ENCODE measurements at places on chromosomes 1 and 21.
A peak's percentile ranks its signal among the peaks of the same experiment; 100 is the strongest.

GRCh38 chr1:159339536-159339935, 37.4 kb downstream of the FCER1A start:
- peak; percentile 3 for DNase-seq

GRCh38 chr1:31781138-31781755, 17.1 kb upstream of the ADGRB2 start:
- DNase-seq = no peak

- no peak for DNase-seq
Measured at GRCh38 chr1:47432071-47433036, 5.5 kb upstream of the FOXD2 start.

DNA sequence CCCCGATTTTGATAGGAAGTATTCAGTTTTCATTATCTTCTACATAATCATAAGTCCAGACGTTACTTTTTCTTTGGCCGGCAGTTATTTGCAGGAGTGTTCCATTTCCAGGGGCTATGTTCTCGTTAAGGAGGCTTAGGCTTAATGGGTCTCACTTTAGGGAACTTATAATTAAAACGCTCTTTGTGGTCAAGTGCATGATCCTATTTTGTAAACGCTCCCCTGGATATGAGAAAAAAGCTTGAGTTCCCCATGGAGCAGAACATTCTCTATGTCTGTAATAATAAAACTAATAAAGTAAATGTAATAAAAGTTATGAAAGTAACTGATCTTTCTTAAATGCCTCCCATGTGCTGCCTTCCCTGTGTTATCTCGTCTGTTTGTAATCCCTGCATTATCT, 48.7 kb upstream of the GPR153 start:
- DNase-seq = no peak

- DNase-seq = no peak
Measured at GRCh38 chr1:232792949-232793348, 12.3 kb upstream of the MAP10 start.

- DNase-seq = no peak
Measured at GRCh38 chr1:160221089-160221488, 15.9 kb downstream of the PEA15 start.

DNA sequence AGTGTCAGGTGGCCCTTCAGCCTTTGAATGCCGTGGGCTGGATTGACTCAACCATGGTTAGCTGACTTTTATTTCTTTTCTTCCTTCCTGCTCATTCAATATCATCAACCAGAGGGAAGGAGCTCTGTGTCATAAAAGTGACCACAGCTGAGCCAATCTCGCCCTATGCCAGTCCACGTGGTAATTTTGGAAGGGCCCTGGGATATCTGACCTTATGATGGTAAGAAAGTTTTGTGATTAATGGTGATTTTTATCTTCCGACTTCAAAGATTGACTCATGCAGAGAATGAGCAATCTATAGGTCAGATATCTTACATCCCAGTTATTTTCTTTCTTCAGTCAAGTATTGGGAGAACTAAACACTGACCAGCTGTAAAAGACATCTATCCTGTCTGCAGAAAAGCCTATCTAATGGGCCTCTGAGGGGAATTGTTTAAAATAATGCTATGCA, 170.3 kb downstream of the ZC3H11B start:
- no peak for DNase-seq

DNA sequence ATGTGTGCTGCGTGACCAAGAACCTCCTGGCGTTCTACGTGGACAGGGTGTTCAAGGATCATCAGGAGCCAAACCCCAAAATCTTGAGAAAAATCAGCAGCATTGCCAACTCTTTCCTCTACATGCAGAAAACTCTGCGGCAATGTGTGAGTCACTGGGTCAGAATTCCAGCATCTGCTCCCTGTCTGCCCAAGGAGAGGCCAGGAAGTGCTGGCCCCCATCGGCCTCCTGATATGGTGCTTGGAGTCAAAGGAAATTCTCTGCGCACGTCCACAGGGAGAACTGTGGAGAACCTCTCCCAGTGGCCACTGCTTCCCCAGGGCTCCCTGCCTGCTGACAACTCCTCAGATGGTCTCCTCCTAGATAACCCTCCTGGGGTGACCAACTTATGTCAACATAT, 25.6 kb upstream of the IL20 start:
- DNase-seq = no peak

DNA sequence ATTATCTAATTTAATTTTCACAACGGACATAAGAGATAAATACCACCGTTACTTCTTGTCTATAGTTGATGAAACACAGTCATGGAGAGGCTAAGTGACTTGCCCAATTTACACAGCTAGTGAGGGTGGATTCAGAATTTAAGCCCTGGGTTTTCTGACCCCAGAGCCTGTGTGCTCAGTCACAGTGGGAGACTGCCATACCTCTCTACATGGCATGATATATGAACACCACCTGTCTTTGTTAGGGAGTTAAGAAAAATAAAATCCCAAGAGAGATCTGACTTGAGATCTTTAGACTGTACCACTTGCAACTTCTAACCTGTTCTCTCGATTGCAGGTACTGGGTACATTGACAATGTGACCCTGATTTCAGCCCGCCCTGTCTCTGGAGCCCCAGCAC, 40.3 kb downstream of the LAMC2 start:
- DNase-seq = no peak

DNA sequence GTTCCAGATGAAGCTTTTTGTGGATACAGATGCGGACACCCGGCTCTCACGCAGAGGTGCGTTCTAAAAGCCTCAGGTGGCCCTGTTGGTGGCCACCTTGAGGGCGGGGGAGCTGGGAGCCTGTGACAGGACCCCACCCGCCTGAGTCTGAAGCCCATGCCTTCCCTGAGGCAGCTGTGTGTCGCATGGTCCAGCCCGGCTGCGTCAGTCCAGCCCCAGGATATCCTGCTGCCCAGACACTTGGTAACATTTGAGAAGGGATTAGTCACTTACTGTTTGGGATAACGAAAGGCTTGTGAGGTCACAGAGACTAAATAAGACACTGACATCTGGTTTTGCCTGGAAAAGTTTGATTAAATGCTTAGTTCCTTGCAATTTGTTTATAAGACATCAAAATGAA, 68.9 kb downstream of the UCK2 start:
- no peak for DNase-seq

DNA sequence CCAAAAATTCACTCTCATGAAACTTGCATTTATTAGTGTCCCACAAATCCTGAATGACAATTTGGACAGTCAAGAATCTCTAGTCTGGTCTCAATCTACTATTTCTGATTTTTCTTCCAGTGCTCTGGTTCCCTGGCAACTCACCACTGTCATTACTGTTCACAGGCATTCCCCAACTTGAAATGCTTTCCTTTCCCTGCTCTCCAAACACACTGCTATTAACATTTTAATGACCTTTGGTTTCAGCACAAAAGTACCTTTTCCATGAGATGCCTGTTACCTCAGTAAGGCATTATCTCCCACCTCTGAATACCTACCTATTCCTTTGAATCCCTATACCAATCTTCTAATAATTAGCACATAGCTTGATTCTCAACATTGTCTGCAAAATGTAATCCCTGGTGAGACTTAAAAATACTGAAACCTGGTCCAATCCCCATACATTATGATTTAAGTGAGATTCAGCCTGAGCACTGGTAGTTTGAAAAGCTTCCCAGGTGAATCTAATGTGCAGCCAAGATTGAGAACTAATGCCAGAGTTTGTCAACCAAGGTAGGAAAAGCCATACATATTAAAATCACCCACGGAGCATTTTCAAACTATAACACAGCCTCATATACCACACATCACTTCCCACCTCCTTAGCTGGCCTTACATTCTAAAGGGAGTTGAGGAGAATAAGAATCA, 11.7 kb upstream of the ANGPTL3 start:
- no peak for DNase-seq

DNA sequence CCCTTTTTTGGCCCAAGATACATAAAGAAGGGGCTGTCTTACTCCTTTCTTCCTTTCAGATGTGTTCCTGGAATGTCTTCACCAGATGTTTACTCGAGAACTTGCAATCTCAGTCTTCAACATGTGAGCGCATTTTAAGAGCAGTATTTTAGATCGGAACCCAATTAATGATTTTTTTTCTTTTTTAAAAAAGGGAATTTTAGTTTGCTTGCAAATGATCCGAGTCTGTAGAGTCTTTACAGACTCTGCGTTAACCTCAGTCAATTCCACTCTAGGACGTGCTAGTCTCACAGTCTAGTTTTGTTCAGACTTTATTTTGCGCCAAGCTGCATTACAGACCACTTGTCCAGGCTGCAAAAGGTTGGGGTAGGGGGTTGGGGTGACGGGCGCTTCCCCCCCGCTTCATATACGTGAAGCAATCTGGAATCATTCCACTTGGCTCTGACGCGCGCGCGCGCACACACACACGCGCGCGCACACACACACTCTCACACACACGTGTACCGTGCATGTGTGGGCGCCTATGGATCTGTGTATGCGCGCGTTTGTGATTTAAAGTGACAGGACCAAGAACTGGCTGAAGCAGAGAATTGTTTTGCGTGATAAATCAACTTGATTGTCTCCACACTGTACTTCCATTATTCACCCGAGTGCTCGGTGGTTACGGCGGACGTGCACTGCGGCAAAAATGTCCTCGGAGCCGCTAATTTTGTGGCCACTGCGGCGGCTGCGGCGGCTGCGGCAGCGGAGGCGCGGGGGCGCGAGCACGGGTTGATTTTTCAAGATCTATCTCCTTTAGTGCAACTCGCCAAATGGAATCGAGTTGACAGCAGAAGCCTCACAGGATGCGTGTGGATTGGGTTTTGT, 25.6 kb upstream of the NFIA start:
- peak; percentile 46 for DNase-seq

GRCh38 chr1:246293366-246294121, 213.5 kb downstream of the SMYD3 start:
- no peak for DNase-seq

DNA sequence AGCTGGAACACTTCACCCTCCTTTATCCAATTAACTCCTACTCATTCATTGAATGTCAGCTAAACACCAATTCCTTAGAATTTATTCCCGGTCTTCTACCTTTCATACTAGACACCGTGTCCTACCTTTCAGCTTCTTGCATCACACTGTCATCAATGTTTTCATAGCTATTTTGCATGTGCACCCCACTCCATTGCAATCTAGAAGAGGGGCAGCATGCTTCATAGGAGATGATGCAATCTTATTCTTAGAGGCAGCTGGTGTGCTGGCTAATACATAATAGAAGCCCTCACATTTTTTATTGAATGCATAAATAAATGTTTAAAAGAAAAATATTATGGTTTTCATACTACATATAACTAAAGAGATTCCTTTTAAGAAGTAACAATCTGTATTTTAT, 123.6 kb downstream of the DSCAM start:
- DNase-seq = no peak

DNA sequence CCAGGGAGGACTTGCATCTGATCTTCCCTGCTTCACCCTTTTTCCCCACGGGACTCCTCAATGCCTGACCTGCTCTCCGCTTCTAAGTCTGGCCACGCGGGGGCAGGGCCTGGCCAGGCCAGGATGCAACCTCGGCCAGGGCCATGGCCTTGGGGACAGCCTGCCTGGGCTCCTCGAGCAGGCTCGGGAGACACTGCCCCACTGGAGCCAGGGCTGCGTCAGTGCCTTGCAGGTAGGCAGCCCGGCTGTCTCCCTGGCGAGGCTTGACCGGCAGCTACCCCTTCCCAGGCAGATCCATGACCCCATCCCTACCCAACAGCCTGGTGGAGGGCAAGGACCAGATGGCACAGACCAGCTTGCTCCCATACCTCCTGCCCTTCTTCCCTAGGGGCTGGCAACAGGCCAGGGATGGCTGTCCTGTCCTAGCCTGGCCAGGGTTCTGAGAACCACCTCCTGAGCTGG, 2.7 kb upstream of the PRDM16 start:
- no peak for DNase-seq

- no peak for DNase-seq
Measured at GRCh38 chr1:155996166-155996565, 17.8 kb upstream of the ARHGEF2 start.

GRCh38 chr1:161998811-161999210, 24.9 kb downstream of the OLFML2B start:
- DNase-seq = peak; percentile 73

DNA sequence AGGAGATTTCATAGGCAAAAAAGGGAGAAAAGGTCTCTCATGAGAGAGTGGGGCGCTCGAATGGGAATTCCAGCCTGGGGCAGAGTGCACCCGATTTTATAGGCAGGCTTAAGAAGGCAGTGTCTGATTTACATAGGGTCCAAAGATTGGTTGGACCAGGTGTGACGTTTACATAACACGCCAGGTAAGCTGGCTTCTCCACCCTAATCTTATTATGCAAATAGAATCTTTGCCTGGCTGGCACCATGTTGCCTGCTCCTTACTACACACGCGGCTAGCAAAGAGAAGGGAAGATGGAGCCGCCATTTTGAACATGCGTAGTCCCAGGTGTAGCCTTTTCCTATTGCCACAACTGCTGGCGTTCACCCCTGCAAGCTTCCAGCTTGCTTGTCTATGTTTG, 103.7 kb downstream of the SLC16A1 start:
- DNase-seq = no peak

GRCh38 chr1:234713859-234714258, 103.9 kb upstream of the IRF2BP2 start:
- DNase-seq = no peak

DNA sequence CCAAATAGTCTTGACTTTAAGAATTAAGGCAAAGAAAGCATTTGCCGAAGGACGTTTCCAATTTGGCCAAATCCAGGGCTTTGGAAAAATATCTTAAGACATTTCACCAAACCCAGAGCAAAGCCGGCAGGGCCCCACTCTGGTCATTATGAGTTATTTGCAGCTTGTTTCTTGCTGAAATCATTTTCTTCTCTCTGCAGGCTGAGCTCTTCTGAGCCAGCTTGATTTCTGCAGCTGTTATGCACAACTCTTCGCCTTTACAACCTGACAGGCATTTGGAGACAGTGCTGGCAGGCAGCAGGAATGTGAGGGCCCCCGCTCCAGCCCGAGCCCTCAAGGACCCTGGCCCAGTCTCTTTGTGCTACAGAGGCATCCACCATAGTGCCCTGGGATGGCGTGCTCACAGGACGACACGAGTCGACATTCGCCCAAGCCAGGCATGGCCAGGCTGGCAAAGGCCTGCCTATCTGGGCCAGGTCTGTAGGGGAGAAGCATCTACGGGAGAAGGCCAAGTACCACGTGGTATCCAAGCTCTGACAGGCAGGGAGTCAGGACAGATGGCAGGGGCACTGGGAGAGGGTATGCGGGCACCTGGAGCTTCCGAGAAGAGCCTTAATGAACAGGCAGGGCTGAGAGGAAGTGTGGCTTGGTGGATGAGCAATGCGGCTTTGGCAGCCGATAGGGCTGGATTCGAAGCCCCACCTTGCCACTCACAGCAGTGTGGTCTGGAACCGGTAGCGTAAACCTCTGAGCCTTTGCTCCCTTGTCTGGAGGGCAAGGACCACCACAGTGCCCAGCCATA, 32.3 kb downstream of the SYF2 start:
- DNase-seq = no peak
